WTC11 (cell line): ENCODE measurements at places on chromosomes 5 and 9. TPM values are rescaled to one million over a fixed set of nuclear protein-coding genes. Genes with fewer than 3 reads are reported as not detected.

CXCL14 gene
- 0.64 to 0.87 TPM (median 0.87 TPM) in 3 replicates for total RNA-seq

KIF24 gene
- 3.8 to 4.5 TPM (median 4.3 TPM) in 3 replicates for total RNA-seq

NOXA1 gene
- 2.9 to 5.9 TPM (median 4.8 TPM) in 3 replicates for total RNA-seq

IARS1 gene
- 198 to 220 TPM (median 199 TPM) in 3 replicates for total RNA-seq

- no peak for DNase-seq
Observed at GRCh38 chr9:137268538-137269201, 8.9 kb upstream of the TOR4A start.

TAF1L gene
- 0.02 to 0.09 TPM in 2 of 3 replicates, not detected in the other for total RNA-seq

SNCAIP gene
- total RNA-seq = 9.2 to 10.0 TPM (median 9.7 TPM) in 3 replicates

- DNase-seq = no peak
Observed at GRCh38 chr9:109286571-109286977, 34.3 kb downstream of the EPB41L4B start.

- DNase-seq = no peak
Observed at GRCh38 chr5:97923997-97924396, 741.0 kb upstream of the RIOK2 start.

DNA sequence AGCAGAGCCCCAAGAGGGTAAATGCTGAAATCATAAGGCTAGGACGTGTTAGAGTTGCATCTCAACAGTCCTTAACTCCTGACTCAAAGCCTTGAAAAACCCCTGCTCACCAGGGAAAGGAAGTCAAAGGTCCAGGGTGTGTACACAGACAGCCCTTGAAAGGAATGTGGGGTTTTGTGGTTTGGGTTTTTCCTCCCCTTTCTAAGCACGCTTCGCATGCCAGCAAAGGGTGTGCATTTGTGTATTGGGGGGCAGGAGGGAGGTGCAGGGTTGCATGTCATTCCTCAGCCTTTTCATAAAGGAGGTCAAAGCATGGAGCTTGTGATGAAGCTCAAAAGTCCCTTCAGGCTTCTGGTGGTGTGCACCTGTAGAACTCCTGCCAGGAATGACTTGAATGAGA, 17.3 kb upstream of the XPA start:
- no peak for DNase-seq

DNA sequence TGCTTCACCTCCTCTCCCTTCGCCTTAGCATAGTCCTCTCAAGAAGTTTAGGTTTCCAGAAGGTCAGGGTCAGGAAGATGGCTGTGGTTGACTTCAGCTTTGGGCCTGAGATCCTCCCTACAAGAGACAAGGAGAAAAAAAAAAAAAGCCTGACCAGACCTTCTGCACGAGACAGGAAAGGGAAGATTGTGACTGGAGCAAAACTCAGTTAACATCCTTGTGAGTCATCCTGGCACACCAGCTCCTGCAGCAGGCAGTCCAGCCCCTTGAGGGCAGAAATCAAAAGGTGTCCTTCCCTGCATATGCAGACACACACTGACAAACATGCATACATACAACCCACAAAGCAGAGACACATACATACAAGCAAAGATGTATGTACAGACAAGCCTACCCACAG, 18.0 kb upstream of the ENHO start:
- no peak for DNase-seq

- no peak for DNase-seq
Observed at GRCh38 chr9:2788919-2789318, 55.0 kb downstream of the PUM3 start.

IPO11 gene
- total RNA-seq = 52.6 to 61.9 TPM (median 60.0 TPM) in 3 replicates

SHOC1 gene
- not detected in 3 replicates for total RNA-seq

DNA sequence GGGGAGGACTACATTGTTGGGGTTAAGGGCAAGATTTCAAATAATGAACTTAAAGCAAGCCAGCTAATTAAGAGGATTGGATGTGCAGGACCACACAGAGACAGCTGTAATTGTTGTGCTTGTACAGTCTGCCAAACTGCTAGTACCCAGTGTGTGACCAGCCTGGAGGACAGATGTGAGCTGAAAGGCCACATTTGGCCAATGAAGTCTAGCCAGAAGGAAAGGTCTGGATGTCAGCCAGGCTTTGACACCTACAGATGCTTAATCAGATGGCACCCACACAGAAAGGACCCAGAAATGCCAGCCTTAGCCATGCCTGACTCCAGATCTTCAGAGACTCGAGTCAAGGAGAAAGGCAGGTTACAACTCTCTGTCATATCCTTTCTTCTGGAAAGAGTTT, 491.1 kb downstream of the KIF4B start:
- no peak for DNase-seq

DNA sequence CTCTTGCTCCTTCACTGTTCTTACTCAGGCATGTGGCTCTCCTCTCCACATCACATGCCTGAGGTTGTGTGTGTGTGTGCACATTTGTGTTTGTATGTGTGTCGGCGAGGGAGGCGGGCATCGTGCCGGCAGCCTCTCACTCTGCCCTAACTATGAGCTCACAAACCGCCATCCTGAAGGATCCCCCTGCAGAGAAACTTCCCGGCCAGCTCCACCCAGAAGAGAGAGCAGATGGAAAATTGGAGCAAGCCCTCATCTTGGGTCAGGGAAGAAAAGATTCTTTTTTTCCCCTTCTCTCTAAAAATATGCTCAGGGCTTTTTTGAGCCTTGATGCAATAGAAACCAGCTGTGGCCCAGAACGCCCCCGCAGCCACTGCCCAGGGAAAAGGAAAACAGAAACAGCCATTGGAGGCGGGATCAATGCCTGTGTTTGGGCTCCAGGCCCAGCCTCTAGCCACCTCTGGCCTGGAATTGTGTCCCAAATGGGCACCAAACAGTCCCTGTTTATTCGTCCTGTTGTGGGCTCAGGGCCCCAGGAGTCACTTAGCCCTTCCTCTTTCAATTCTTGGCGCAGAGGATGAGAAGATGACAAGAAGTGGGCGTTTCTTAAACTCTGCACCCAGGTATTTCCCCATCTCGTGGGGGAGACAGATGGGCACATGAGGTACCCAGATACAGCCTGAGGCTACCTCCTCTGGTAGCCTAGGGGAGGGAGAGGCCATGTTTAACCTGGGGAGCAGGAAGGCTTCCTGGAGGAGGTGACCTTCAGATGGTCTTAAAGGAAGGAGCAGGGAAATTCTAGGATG, 151.5 kb downstream of the RGS3 start:
- no peak for DNase-seq

FABP6 gene
- total RNA-seq = 2.3 to 4.9 TPM (median 2.9 TPM) in 3 replicates

DNA sequence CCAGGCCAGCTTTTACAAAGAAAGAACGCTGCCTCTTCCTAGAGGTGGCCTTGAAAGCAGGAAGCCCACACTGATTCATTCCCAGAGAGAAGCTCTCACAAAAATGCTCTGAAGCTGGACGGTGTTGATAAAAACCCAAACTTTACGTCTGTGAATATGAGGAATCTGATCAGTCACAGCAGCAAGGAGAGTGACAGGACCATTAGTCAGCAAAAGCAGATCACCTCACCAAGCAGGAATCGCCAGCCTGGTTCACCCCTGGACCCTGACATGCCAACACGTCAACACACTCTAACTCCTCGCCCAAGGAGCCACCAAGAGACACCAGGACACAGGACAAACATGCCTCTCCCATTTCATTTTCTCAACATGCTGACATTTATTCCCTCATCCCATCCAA, 70.6 kb upstream of the ZNF622 start:
- no peak for DNase-seq

NTNG2 gene
- total RNA-seq = 3.1 to 4.2 TPM (median 3.3 TPM) in 3 replicates

DNA sequence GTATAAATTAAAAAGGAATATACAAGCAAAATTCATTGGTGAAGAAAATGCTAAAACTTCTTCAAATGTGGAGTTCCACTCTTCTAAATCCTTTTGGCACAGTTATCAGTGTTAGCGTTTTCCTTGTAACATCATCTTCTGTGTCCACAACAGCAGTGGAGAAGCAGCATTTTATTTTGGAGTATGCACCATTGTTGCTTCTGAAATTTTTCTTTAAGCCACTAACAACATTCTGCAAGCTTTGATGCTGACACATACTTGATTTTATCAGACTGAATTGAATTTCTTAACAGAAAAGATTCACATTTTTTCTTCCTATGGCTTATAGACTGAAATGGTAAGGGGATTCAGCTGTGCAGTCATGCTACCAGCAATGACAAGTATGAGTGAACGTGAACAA, 60.8 kb upstream of the PTGER4 start:
- no peak for DNase-seq

GHR gene
- total RNA-seq = 0.48 to 0.57 TPM (median 0.53 TPM) in 3 replicates

DNA sequence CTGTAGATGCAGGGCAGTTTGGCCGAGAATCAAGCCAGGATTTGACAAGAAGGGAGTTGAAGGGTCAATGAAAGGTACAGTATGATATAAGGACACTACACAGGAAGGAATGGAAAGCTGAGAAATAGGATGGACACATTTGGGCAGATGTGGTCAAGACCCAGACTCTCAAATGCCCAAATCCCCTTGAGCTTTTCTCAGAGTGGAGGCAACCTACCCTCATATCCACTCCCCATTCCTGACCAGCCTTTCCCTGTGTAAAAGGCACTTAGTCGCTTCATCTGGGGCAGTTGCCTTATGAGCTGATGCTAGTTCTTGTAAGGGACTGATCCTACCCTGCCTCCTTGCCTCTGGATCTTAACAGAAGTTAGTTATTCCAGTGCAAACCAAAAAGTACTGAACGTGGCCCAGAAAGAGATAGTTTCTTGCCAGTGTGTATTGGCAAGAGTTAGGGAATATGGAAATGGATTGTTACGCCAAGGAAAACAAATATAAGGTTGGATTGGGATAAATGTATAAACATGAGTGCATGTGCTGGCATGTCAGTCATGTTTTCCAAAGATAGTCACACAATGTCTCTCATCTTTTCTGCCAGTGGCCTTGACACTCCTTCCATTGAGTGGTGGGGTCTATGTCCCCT, 4.1 kb upstream of the MCCC2 start:
- no peak for DNase-seq

MOB3B gene
- total RNA-seq = 18.9 to 25.1 TPM (median 20.9 TPM) in 3 replicates

PDLIM4 gene
- total RNA-seq = 10.6 to 15.2 TPM (median 11.4 TPM) in 3 replicates

ROR2 gene
- total RNA-seq = 15.2 to 19.8 TPM (median 15.9 TPM) in 3 replicates

- no peak for DNase-seq
Observed at GRCh38 chr5:107425541-107426031, 245.2 kb downstream of the EFNA5 start.

SSBP2 gene
- total RNA-seq = 24.9 to 29.7 TPM (median 27.8 TPM) in 3 replicates

DNA sequence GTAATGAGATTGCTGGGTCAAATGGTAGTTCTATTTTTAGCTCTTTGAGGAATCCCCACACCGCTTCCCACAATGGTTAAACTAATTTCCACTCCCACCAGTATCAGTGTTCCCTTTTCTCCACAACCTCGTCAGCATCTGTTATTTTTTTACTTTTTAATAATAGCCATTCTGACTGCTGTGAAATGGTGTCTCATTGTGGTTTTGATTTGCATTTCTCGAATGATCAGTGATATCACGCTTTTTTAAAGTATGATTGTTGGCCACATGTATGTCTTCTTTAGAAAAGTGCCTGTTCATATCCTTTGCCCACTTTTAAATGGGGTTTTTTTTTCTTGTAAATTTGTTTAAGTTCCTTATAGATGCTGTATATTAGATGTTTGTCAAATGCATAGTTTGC, 73.5 kb downstream of the MTAP start:
- no peak for DNase-seq

SPATA31C1 gene
- total RNA-seq = not detected in 3 replicates

- DNase-seq = no peak
Observed at GRCh38 chr5:1180841-1181271, 20.5 kb upstream of the SLC6A19 start.

DNA sequence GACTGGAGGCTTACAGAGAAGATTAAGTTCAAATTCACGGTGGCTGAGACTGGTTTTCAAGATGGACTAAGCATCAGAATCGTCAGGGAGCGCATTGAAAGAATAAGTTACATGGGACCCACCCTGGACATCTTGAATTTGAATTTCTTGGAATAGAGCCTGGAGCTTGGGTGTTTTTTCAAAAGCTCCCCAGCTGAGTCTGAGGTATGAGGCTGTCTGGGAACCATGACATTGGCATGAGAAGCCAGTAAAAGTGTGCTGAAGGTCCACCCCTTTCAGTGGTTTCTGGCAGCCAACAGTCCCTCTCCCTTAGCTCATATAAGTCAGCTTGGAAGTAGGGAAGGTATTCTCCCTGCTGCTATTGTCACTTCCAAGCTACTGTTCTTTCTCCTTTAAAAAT, 97.8 kb downstream of the MAST4 start:
- DNase-seq = no peak

PCDHAC1 gene
- total RNA-seq = 8.2 to 8.6 TPM (median 8.4 TPM) in 3 replicates

NFIB gene
- total RNA-seq = 7.1 to 12.5 TPM (median 7.4 TPM) in 3 replicates

DNA sequence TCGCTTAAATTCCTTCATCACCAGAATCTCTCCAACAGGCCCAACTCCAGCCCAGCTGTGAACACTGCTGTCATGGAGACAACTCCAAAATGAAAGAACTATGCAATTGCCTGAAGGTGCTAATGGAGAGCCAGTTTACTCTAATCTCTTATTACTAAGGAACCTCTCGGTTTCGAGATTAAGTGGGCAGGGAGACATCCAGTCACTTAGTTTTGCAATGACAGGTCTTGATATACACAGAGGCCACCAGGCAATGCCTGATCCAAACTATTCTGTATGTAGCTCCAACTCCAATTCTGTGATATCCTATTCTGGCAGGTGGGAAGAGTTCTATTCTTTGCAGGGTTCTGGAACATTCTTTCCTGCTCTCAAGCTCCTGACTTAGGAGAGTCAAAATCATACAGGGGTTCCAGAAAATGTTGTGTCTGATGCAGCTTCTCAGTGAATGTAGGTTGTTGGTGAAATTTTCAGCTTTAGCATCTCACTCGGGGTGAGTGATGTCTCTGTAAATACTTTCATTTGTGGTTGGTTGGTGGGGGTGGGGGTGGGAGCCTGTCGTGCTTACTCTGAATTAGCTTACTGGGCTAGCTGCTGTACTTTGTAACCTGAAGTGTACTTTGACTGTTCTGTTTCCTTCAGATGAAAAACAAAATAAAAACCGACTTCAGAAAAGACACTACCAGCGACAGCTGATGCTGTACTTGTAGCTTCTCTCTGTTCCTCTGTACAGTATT, 170.9 kb downstream of the PALM2AKAP2 start:
- no peak for DNase-seq

DNA sequence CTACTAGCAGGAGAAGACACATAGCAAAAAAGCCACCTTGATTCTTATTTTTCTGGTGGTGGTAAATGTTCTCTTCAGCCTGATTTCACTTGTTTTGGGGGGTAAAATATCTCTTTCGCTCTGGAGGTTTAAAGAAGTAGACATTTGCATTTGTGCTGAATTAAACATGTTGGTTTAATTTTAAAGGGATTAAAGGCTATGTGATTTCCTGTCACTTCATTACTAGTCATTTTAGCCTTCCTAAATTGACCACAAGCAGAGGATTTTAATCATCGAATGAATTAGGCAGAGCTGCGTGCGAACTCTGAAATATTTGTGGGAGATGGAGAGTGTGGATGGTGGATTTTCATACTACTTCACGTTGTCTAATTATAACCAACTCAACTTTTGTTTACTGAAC, 4.8 kb downstream of the RASGRF2 start:
- DNase-seq = no peak

GRCh38 chr5:73686912-73687311, 60.9 kb downstream of the ARHGEF28 start:
- no peak for DNase-seq

DNA sequence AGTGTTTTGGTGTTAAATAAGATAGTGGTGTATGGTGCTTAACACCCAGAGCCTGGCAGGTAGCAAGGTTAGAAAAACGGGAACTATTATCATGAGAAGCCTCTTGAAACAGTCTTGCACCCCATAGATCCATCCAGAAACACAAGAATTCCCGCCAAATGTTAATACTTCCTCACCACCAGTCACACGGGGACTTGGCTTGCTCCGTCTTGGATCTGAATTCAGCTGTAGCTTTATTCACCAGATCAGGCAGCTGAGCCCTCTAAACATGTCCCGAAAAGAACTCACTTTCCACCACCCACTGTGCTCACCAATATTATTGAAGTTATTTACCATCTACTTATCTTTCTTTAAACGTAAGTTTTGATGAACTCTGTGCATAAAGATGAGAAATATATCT, 101.6 kb upstream of the PTPN3 start:
- no peak for DNase-seq
